ENCODE measurements at places on chromosomes 1 and 21.

DNA sequence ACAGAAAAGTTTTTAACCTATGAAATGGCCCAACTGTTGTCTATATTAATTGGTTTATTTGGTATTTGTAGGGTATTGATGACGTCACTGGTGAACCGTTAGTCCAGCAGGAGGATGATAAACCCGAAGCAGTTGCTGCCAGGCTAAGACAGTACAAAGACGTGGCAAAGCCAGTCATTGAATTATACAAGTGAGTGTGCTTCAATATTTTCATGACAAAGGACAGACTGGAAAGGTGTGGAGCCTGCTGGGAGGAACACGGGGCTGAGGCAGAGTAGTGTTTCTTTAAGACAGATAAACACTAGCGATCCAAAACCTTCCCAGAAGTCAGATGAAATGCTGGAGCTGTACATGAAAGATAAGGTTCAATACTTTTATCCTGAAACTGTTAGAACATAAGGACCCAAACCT is 76.7 kb downstream of the AK4 start:
- no peak for DNase-seq

- no peak for DNase-seq
Observed at GRCh38 chr1:6652986-6653385, 28.3 kb downstream of the THAP3 start.

DNA sequence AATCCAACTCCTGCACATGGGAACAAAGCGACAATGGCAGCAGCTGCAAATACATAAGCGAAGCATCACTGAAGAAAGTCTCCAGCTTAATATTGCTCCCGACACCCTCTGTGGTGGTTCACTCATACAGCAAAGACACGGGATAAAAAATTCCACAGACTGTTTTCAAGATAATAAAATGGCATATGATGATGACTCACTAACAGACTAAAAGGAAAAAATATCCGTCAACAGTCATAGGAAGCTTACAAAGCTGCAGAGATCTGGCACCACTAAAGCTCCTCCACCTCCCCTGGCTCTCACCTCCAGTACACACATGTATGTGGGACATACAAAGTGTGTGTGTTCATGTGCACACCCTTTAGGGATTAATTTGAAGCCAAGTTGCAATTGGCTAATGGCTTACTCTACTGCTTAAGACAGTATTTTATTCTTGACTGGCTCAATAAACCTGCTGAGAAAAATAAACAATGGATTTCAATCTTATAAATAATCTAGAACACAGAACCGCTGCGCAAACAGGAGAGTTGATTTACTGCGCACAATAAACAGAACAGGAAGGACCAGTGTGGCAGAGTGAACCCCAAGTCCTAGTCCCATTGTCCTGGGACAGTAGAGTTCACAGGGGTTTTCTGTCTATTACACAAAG is 94.4 kb downstream of the SLC45A1 start:
- no peak for DNase-seq

DNA sequence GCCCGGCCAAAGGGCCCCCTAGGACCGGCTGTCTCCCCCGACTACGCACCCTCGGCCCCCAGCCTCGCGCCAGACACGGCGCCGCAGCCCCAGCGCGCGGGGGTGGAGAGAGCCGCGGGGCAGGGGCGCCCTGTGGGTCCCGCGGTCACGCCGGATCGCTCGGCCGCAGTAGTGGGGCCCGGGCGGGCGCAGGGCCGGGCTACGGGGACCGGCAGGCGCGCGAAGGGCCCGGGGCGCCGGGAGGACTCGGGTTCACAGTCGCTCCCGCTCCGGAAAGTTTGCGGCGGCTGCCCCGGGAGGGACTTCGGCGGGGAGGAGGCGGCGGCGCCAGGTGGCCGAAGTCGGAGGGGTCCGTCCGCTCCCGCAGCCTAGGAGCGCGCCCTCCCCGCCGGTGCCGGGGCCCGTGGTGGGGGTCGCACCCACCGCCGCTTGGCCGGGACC is 7.1 kb upstream of the ZNF669 start:
- no peak for DNase-seq

GRCh38 chr1:236535662-236536161 is 11.9 kb downstream of the LGALS8 start:
- DNase-seq: no peak

- DNase-seq: no peak
Observed at GRCh38 chr1:234662148-234662547, 52.2 kb upstream of the IRF2BP2 start.

DNA sequence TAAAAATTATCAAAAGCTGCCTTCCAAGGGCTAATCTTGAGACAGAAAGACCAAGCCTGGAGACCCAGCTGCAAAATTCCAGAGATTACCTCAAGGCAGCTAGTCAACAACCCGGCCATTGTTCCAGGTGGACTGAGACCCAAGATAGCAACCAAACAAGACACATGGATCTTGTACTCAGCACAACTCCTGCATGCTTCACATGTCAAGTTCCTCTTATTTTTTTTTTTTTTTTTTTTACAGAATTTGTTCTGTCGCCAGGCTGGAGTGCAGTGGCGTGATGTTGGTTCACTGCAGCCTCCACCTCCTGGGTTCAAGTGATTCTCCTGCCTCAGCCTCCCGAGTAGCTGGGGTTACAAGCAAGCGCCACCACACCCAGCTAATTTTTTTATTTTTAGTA is 40.1 kb downstream of the CD2 start:
- no peak for DNase-seq

- DNase-seq: no peak
Observed at GRCh38 chr1:20597650-20598049, 8.8 kb downstream of the CDA start.

GRCh38 chr1:15948091-15948591 is 27.8 kb downstream of the ZBTB17 start:
- DNase-seq: no peak

- DNase-seq: no peak
Observed at GRCh38 chr1:56404066-56404465, 175.3 kb downstream of the PLPP3 start.

DNA sequence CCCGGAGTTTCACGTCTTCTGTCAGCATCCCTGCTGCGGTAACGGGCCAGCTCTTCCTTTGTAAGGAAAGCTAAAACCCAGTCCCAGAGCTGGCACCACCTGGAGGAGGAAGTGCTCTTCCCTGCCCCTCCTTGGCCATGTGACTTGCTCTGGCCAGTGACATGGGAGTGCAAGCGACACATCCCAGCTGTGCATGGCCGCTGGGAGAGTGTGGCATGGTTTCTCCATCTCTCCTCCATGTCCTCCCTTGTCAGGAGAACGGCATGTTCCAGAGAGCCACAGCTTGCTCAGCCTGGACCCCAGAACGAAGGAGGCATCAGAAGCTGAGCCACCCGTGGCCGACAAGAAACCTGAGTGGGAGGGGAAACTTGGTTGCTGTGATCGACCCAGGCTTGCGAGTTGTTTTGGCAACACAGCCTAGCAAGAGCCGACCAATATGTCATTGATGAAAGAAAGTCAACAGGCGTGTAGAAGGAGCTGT is 2.7 kb upstream of the PRXL2B start:
- DNase-seq: no peak

DNA sequence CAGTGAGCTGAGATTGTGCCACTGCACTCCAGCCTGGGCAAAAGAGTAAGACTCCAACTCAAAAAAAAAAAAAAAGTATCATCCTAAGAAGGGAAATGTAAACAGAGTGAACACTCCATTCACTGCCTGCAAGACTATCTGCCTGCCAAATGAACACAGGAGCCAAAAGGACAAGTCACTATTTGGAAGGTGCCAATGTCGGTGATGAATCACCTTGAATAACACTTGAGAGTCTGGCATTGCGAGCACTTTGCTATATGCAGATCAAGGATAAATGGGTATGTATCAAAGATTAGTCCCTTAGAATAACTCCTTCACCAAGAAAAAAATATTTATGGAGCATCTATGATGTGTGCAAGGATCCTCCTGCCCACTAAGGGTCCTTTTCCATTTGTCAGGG is 6.6 kb downstream of the UBR4 start:
- DNase-seq: no peak

- no peak for DNase-seq
Observed at GRCh38 chr1:114435088-114435715, 75.8 kb downstream of the TRIM33 start.

DNA sequence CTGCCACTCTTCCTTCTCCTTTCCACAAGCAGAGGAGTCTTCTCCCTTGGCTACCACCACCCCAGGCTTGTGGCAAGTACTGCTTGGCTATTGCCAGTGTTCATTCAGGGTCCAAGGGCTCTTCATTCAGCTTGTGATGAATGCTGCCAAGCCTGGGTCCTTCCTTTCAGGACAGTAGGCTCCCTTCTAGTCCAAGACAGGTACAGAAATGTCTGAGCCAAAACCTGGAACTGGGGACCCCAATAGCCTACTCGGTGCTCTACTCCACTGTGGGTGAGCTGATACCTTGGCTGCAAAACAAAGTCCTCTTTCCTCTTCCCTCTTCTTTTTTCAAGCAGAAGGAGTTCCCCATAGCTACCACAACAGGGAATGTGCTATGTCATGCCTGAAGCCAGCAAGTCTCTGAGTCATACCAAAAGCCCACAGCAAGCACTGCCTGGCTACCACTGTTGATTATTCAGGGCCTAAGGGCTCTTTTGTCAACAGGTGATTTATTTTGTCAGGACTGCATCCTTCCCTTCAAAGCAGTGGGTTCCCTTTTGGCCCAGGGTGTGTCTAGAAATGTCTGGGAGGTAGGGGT is 268.9 kb downstream of the HHAT start:
- no peak for DNase-seq

DNA sequence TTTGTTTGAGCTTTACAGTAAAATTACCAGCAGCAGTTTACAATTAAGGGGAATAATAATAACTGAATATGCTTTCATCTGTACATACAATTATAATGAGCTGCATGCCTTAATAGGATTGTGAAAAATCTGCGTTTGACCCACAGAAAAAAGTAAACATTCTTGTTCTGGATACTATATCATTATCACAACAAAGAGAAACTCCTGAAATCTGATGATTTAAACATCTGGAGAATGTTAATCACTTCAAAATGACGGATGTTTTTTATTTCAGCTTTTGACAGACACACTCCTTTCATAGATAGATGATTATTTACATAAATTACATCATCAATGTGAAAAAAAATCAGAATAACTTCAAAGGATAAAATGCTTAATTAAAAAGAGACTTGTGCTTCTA is 58.5 kb downstream of the TYW3 start:
- DNase-seq: no peak

DNA sequence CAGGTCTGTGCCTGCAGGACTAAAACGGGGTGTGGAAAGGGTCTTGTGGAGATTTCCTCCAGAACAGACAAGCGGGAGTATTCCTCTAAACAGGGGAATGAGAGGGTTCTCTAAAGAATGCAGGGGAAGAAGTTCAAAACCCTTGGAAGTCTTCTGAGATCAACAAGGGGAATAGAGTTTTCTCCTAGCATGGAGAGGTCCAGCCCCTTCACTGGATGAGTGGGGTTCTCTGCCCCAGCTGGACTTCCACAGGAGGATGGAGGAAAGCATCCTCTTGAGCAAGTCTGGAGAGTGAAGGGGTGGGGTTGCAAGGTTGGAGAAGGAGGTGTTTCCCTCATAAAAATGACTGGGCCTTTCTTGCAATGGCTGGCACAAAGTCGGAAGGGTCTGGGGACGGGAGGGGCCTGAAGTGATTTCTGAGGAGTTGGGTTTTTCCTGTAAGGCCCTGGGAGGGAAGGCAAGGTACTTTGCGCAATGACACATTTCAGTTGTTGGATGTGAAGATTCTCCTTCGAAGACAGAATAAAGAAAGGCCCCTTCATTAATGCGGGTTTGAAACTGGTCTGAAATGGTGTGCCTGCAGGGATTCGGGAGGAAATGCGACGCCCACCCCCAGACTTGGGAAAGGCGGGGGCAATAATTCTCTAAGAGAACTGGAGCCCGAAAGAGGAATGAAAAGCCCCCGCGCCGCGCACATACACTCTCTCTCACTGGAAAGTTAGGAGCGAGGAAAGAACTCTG is 884 bp downstream of the SPATA6 start:
- DNase-seq: no peak

DNA sequence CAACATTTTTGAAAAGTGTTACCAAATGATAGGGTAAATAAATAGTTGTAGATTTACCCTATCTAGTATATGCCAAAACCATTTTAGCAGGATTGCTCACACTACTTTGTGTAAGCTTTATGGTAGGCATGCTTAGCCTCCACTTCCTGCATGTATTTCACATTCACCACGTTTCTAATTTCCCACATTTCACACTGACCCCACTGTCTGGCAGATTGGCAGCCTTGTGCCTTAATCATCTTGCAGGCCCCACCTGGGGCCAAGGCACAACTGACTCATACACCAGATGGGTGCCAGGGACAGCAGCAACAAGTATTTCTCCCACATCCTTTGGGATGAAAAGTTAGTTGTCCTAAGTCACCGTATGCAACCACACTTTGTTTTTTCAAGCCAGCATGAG is 21.2 kb upstream of the CENPF start:
- no peak for DNase-seq

- no peak for DNase-seq
Observed at GRCh38 chr1:29453502-29454240, 217.3 kb downstream of the PTPRU start.

- DNase-seq: no peak
Observed at GRCh38 chr1:93605026-93605568, 76.5 kb downstream of the BCAR3 start.

GRCh38 chr1:9822897-9823692 is 670 bp downstream of the CLSTN1 start:
- peak; percentile 46 for DNase-seq

DNA sequence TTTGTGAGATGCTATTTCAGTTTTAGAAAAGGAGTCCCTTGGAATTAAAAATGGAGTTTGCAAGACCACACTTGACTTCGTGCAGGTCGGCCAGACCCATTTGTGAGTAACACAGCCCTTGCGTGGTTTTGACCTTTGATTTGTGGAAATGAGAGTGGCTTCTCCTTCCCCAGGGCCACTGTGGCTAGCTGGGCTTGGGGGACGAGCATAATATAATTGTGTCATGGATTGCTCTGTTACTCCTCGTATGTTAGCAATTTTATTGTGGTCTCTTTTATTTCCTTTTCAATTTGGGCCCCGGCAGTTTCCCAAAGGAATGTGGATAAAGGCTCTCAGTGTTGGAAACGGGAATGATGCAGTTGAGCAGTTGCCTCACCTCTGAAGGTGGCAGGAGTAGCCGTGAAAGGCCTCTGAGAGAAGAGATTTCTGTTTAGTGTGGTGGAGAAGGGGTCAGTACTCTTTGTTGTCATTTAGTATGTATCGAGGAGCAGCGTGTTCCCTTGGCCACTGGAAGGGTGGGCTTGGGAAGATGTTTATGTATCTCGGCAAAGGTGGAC is 194.6 kb downstream of the PBX1 start:
- no peak for DNase-seq

- DNase-seq: no peak
Observed at GRCh38 chr1:160359559-160360226, 7.2 kb upstream of the NHLH1 start.

GRCh38 chr21:29125191-29125590 is 5.3 kb upstream of the MAP3K7CL start:
- DNase-seq: no peak

DNA sequence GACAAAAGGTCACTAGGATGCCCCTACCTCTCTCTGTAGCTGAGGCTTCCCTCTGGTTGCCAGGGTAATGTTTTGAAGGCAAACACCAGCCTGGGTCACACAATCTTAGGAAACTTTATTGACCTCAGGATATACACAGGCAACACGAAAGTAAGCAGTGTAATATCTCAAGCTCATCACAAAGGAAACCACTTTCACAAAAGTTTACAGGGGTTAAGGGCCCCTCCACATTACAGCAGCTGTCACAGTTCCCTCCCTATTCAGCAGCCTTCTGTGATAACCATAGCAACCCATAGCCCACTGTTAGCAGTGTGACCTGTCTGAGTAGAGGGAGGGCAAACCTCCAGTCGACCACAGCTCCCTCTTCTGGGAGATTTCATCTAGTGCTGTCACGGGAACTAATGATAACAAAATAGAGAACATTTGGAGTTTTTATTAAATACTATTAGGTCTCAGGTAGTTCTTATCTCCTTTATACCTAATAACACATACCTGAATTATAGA is 149.8 kb downstream of the PTPRC start:
- DNase-seq: no peak

Data from anterior cingulate cortex (tissue), 58 donors.